ENCODE measurements at places on chromosomes 5 and 9.

GRCh38 chr5:171310212-171310818, 1.3 kb downstream of the TLX3 start:
- DNase-seq: no peak

GRCh38 chr9:130623466-130623865, 40.9 kb upstream of the PRDM12 start:
- DNase-seq: no peak

DNA sequence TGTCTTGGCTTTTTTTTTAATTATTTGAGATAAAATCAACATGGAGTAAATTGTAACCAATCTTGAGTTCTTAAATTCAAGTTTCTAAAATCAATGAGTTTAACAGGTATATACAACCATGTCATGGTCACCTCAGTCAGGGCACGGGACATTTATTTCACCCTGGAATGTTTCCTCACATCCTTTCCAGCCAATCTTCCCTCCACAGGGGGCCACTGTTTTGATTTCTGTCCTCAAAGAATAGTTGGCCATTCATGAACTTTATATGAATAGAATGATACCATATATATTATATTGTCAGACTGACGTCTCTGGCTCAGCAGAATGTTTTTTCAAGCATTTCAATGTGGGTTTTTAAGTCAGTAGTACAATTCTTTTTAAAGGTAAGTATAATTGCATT, 806 bp downstream of the ZNF474 start:
- DNase-seq: no peak

DNA sequence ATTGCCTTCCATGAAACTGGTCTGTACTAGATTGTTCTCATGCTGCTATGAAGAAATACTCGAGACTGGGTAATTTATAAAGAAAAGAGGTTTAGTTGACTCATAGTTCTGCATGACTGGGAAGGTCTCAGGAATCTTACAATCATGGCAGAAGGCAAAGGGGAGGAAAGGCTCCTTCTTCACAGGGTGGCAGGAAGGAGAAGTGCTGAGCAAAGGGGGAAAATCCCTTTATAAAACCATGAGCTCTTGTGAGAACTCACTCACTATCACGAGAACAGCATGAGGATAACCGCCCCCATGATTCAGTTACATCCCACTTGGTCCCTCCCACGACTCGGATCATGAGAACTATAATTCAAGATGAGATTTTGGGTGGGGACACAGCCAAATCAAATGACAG, 163.2 kb downstream of the RFK start:
- no peak for DNase-seq

GRCh38 chr5:102090770-102091169, 205.3 kb downstream of the SLCO4C1 start:
- no peak for DNase-seq

Data from stimulated activated CD4-positive, alpha-beta T cell treated with anti-CD3 and anti-CD28 coated beads, Interleukin-4, amount 100 ng/mL, for 1 hour (primary cell).